Activated CD4-positive, alpha-beta memory T cell treated with anti-CD3 and anti-CD28 coated beads, Interleukin-2, amount 10 ng/mL, durations not matched to agents 7 days and 5 days (primary cell): ENCODE measurements at places on chromosomes 4 and X. TPM values are rescaled to one million over a fixed set of nuclear protein-coding genes. Genes with fewer than 3 reads are reported as not detected.

DNA sequence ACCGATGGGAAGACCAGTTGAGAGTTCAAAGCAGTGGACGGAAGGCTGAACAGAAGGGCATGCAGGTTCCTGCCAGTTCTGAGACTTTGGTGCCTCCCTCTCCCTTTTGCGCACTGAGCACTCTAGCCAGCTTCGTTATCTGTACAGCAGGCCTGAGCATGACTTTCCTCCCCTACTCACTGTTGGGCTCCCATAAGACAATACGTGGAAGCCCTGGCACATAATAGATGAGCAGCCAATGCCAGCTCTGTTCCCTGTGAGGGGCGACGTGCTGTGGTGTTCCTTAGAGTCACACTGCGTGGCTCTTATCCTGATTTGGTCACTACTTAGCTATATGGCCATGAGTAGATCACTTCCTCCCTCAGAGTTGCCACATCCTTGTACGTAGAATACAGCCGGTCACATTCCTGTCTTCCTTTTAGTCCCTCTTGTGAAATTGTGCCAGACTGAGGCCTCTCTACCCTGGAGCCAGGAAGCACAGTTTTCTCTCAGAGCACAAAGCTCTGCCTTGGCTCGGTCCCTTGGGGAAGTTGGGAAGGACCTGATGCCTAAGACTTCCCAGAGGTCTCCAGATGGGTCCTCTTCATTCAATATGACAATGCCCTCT is 160.4 kb upstream of the MAMLD1 start:
- no peaks in the 10 kb centered on the region for H3K27me3 ChIP-seq
- peaks cover 11% of the 10 kb centered on the region for H3K4me1 ChIP-seq
- no peak overlapping the region for H3K27ac ChIP-seq

ERVMER34-1 gene
- total RNA-seq: not detected

GRCh38 chrX:16814597-16814996 is 28.3 kb downstream of the TXLNG start:
- H3K27me3 ChIP-seq: no peaks in the 10 kb centered on the region
- DNase-seq: no peak

CAPN6 gene
- not detected for total RNA-seq

HTR2C gene
- total RNA-seq: not detected

- no peaks in the 10 kb centered on the region for H3K36me3 ChIP-seq
- no peak overlapping the region for H3K4me3 ChIP-seq
- H3K27me3 ChIP-seq: peaks cover 6% of the 10 kb centered on the region
- H3K27ac ChIP-seq: no peak overlapping the region
- no peak for DNase-seq
Measured at GRCh38 chr4:77358315-77358928, 201.4 kb downstream of the CCNG2 start.

DNA sequence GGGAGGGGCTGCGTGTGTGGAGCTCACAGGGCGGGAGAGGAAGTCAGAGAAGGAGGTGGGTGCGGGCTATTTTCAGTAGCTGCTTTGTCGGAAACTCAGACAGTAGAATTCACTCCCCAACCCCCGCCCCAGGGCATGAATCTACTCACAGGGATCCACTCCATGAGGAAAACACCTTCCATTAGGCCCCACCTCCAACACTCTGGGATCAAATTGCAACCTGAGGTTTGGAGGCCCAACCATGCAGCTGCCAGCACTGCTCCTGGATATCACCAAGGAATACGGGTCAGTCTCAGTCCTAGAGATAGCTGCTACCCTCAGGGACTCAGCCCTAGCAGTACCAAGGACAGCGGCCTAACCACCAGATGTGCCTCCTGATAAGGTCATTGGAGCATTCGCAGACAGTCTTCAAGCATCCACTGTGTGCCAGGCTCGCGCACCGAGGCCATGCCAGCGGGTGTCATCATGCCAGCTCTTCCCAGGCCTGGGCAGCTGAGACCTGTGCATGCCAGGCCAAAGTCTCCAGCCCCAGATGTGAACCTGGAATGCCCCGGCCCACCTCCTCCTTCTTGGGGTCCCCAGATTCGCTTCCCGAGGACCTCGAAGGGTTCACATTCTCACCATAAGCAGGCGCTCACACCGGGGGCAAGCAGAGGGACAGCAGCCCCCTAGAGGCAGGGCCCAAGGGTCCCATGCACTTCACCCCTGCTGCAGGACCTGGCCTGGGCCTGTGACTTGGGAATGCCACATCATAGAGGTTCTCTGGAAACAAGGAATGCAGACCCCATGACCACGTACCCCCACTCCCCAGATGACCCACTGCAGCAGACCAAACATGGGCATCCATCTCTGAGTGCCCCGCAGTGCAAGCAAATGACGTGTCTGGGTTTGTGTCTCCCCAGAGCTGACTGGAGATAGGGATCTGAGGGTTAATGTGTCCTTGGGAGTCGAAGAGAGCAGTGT is 102.3 kb downstream of the ADRA2C start:
- H3K27ac ChIP-seq: no peak overlapping the region
- peaks cover 23% of the 10 kb centered on the region for H3K27me3 ChIP-seq
- no peaks in the 10 kb centered on the region for H3K36me3 ChIP-seq
- no peak overlapping the region for H3K4me3 ChIP-seq
- DNase-seq: no peak
- peaks cover 3% of the 10 kb centered on the region for H3K4me1 ChIP-seq

DNA sequence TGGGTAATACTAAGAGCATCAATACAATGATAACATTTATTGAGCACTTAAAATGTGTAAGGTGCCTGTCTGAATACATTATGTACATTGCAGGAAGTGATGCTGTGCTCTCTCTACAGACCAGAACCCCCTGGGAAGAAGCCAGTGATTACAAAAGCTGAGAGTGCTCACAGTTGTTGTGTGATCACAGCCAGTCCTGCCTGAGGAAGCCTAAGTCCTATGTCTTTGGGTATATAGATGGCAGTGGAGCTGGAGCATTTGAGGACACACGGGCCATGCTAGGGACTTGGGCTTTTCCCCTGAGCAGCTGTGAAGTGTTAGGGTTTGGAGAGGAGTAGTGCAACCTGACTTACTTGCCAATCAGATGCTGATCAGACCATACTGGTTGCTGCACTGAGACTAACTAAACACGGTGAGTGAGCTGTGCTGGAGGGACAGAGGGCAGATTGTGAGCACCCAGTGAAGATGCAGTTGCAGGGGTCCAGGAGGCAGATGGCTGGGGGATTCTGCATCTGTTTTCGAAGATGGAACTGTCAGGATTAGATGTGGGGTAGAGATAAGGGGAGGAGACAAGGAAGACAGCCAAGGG is 60.8 kb upstream of the TBC1D14 start:
- H3K36me3 ChIP-seq: peaks cover 73% of the 10 kb centered on the region
- no peak overlapping the region for H3K27ac ChIP-seq
- H3K4me1 ChIP-seq: peaks cover 8% of the 10 kb centered on the region
- H3K4me3 ChIP-seq: no peak overlapping the region
- no peak for DNase-seq

FABP2 gene
- not detected for total RNA-seq

ADH1C gene
- not detected for total RNA-seq

DNA sequence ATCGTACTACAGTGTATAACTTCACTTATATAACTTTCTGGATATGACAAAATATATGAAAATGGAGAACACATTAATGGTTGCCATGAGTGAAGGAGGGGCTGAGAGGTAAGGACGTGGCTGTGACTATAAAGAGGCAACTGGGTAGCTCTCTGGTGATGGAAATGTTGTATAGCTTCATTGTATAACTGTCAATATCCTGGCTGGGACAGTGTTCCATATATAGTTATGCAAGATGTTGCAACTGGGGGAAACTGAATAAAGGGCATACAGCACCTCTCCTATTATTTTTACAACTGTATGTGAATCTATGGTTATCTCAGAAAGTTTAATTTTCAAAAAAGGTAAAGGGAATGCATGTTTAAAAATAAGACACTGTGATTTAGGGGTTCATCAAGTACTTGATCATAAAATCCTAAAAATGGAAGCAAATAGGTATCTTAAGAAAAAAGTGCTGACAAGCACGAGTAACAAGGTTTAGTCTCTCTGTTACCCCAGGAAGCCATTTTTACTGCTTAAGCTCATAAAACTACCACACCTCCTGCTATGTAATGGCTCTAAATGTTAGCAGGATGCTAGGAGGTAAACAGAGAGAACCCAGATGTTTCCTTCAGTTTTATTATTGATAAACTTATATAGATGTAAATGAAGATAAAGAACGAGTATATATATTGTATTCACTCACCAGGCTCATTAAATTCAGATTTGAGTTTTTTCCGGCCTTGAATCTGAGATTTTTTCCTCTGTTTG is 34.0 kb downstream of the NAF1 start:
- DNase-seq: no peak
- no peak overlapping the region for H3K4me3 ChIP-seq
- peaks cover 29% of the 10 kb centered on the region for H3K36me3 ChIP-seq

- H3K27me3 ChIP-seq: no peaks in the 10 kb centered on the region
- no peak for DNase-seq
- H3K4me1 ChIP-seq: no peaks in the 10 kb centered on the region
- no peaks in the 10 kb centered on the region for H3K36me3 ChIP-seq
- no peak overlapping the region for H3K4me3 ChIP-seq
- H3K27ac ChIP-seq: no peak overlapping the region
Measured at GRCh38 chr4:23770011-23770410, 119.8 kb downstream of the PPARGC1A start.

USP17L30 gene
- total RNA-seq: not detected

DNA sequence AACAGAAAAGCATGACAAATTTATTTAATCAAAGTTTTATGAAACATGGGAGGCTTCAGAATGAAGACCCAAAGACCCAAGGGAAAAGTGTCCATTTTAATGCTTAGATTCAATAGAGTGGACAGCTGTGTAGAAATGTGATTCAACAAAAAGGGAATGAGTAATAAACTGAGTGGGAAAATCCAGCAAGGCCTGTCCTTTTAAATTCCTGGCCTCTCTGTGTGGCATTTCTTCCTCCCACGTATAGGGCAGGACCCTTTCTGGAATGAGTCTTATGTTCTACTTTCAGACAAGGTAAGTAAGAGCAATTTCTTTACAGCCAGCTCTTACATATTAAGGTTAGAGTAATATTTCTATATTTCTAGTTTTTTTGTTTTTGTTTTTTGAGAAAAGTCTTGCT is 14.5 kb downstream of the AASDH start:
- no peaks in the 10 kb centered on the region for H3K4me1 ChIP-seq
- no peaks in the 10 kb centered on the region for H3K27me3 ChIP-seq
- no peak overlapping the region for H3K4me3 ChIP-seq
- no peak overlapping the region for H3K27ac ChIP-seq
- no peak for DNase-seq

DNA sequence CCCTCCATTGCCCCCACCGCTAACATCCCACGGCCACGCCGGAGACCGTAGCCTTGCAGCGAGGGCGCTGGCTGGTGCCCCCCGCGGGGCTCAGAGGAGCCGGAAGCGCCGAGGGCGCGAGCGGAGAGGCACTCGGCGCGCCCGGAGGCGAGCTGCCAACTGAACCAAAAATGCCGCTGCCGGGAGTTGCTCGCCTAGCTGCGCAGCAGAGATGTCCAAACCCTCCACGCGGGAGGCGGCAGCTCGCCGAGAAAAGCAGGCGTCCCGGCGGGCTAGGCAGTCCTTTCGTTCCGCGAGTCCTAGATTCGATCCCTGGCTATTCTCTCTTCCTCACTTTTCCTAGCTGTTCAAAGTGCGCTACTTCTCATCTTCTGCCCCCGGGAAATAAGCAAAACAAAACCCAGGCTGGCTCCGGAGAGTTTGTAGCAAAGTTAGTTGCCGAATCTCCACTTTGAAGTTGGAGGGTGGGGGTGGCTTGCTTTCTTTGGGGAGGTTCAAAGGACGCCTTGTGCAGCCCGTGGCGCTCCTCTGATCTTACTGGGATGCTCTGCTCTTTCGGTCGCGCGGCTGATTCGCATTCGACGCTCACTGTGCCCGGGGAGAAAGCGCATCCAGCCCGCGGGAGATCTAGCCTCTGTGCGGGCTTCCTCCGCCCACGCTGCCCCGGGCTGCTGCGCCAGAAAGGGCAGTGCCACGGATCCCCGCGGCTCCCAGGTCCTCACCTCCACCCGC is 723 bp downstream of the NKX6-1 start:
- H3K36me3 ChIP-seq: peaks cover 9% of the 10 kb centered on the region
- H3K27me3 ChIP-seq: peaks cover 89% of the 10 kb centered on the region
- DNase-seq: no peak
- peak overlapping the region; percentile 48 for H3K27ac ChIP-seq
- H3K4me1 ChIP-seq: peaks cover 21% of the 10 kb centered on the region

DNA sequence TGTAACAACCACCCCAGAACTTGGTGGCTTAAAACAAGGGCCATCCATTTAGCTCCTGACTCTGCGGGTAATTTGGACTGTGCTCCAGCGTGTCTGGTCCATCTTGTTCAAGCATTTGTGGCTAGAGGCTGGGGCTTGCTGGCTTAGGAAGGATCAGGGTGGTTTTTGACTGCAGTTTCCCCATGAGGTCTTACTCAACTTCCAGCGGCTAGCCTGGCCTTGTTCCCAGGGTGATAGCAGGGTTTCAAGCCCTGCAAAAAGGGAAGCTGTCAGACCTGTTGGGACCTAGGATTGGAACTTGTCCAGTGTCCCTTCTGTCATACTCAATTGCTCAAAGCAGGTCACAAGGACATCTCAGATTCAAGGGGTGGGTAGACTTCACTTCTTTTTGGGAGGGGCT is 205.9 kb downstream of the STIM2 start:
- no peaks in the 10 kb centered on the region for H3K4me1 ChIP-seq
- no peaks in the 10 kb centered on the region for H3K36me3 ChIP-seq
- DNase-seq: no peak
- peaks cover 2% of the 10 kb centered on the region for H3K27me3 ChIP-seq
- H3K27ac ChIP-seq: no peak overlapping the region
- no peak overlapping the region for H3K4me3 ChIP-seq

RASL11B gene
- total RNA-seq: 0.33 TPM

TRAM1L1 gene
- total RNA-seq: not detected

- H3K27ac ChIP-seq: no peak overlapping the region
- peaks cover 6% of the 10 kb centered on the region for H3K4me1 ChIP-seq
- peaks cover 12% of the 10 kb centered on the region for H3K27me3 ChIP-seq
- H3K36me3 ChIP-seq: no peaks in the 10 kb centered on the region
- DNase-seq: no peak
- H3K4me3 ChIP-seq: no peak overlapping the region
Measured at GRCh38 chr4:18100657-18101056, 79.1 kb upstream of the LCORL start.

DNA sequence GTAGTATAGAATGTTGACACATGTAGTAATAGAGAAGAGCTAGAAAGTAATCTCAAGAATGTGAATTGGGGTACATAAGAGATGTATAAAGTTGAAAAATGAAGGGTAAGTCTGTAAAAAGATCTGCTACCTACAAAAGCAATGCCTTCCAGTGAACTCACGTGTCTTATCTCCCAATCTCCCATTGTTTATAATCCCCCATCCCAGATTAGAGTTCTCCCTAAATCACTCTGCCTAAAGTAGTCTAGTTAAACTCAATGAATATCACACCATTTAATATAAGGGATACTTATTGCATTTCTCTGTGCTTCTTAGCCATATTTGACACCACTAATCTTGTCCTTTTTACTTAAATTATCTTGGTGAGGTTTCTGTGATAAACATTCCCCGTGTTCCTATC is 6.6 kb downstream of the TECRL start:
- no peaks in the 10 kb centered on the region for H3K36me3 ChIP-seq
- no peaks in the 10 kb centered on the region for H3K27me3 ChIP-seq
- H3K4me3 ChIP-seq: no peak overlapping the region
- H3K27ac ChIP-seq: no peak overlapping the region

GRCh38 chr4:19614171-19614570 is 637.5 kb upstream of the SLIT2 start:
- no peak for DNase-seq
- H3K27me3 ChIP-seq: no peaks in the 10 kb centered on the region
- no peaks in the 10 kb centered on the region for H3K36me3 ChIP-seq
- H3K4me1 ChIP-seq: no peaks in the 10 kb centered on the region

BTC gene
- not detected for total RNA-seq

GRCh38 chr4:53376900-53377299 is 541 bp upstream of the FIP1L1 start:
- peak overlapping the region; percentile 94 for H3K27ac ChIP-seq
- H3K4me1 ChIP-seq: peaks cover 33% of the 10 kb centered on the region
- DNase-seq: no peak

GPRASP3 gene
- 1.6 TPM for total RNA-seq

IL2RG gene
- total RNA-seq: 633 TPM
